ENCODE measurements at places on chromosomes 16 and 17.

- DNase-seq, result no peak
These were observed 264.6 kb downstream of the HS3ST3A1 start for GRCh38 chr17:13337151-13337550.

GRCh38 chr16:79092846-79093245 lies 507.7 kb downstream of the MAF start:
- no peak for DNase-seq

GRCh38 chr16:80166082-80166481 lies 374.7 kb upstream of the DYNLRB2 start:
- no peak for DNase-seq

DNA sequence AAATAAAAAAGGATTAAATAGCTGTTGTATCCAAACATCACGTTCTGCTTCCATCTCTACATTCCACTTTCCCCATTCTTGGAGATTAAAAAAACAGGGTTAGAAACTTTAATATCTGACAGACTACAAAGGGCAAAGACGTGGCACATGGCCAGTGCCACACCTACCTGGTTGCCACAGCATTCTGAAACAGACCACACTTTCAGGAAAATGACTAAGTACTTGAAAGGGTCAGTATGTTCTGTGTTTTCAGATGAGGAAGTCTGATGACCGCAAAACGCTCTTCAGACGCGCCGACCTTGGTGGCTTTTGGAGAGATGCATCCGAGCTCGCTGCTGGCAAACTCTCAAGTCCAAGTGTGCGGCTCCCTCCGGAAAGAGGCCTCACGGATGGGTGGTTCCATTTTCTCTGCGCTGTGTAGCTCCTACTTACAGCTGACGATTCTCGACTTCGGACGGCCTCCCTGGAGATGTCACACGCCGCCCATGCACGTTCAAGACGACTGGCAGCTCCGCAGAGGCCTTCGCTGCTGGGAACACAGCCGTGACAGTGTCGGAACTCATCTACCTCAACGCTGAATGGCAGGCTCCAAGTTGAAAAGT lies 15.5 kb downstream of the MAP1LC3B start:
- DNase-seq, result no peak

GRCh38 chr16:24685539-24686432 lies 43.7 kb upstream of the TNRC6A start:
- no peak for DNase-seq

DNA sequence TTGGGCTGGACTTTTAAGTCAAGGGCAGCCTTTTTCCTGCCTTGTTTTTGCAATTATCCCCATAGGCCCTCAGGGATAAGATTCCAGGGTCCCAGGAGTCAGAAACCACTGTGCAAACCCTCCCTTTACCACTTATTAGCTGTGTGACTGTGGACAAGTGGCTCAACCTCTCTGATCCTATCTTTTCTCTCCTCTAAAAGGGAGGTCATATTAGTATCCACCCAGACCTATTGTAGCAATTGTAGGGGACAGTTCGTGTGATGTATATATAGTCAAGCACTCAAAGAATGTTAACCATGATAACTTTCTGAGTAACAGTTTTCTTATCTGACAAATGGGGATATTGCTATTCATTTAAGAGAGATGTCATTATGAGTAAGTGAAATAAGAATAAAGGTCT lies 68.2 kb downstream of the IRX5 start:
- no peak for DNase-seq

GRCh38 chr17:35668802-35669201 lies 62.6 kb upstream of the RASL10B start:
- DNase-seq, result no peak

- no peak for DNase-seq
These were observed 27.6 kb upstream of the PHAF1 start for GRCh38 chr16:67082100-67082499.

DNA sequence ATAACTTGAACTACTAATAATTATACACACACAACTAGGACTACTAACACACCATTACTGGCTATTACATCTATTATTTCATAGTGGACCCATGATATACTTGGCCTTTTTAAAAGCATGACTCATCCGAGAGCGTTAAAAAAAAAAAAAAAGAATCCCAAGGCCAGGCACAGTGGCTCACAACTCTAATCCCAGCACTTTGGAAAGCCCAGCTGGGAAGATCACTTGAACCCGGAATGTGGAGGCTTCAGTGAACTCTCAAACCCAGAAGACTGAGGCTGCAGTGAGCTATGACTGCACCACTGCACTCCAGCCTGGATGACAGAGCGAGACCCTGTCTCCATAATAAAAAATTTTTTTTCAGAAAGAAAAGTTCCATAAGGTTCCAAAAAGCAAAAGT lies 3.1 kb downstream of the GLG1 start:
- no peak for DNase-seq

- DNase-seq, result no peak
These were observed 55.0 kb upstream of the METRNL start for GRCh38 chr17:83024218-83024971.

GRCh38 chr16:24946155-24946554 lies 69.0 kb downstream of the ARHGAP17 start:
- DNase-seq, result no peak

- DNase-seq, result no peak
These were observed 37.5 kb downstream of the SOCS3 start for GRCh38 chr17:78322327-78322857.

DNA sequence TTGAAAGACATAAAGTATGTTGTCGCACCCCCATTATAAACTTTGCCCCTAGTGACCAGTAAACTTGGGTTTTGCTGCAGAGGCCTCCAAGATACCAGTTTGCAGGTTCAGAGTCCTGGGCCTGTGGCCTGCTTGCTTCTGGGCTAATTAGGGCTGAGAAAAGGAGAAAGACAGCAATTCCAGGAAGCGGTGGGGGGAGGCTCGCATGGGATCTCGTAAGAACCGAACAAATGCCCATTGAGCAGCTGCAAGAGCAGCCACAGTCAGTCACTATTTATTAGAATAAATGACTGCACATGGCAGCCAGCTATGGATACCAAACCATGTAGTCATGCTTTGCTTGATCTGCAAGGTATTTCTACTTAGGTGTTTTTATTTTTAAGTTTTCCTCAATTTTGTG lies 4.9 kb downstream of the SHISA9 start:
- no peak for DNase-seq

GRCh38 chr16:339680-340079 lies 12.8 kb downstream of the AXIN1 start:
- no peak for DNase-seq

DNA sequence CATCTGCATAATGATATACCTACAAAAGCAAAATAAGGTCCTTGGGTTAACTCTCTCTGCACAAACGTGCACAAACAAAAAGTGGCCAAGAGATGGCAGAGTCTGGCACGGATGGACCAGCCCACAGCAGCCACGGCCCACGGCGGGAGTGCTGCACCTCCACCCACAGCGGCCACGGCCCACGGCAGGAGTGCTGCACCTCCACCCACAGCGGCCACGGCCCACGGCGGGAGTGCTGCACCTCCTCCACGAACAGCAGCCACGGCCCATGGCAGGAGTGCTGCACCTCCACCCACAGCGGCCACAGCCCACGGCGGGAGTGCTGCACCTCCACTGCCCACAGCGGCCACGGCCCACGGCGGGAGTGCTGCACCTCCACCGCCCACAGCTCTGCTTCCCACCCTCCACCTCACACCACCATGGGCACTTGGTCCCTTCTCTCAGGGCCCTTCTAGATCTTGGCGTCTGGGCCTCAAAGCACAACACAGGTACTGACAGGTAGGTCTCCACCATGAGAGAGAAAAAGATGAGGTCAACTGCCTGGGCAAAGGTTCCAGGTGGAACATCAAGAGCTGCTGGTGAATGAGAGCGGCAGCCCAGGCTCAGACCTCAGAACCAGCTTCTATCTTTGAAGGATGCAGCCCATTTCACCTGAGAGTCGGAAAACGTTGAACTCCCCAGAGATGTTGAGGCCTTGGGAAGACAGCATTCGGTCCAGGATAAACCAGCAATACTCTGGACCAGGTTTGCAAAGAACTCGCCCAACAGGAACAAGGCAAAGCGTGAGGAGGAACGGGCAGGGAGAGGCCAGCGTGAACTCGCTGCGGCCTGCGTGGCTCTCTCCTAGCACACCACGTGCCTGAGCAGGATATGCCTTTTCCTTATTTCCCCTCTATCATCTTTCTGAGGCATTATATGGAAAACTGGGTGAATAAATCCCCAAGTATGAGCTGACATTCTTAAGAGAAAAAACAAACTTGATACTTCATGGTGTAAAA lies 124.5 kb downstream of the ZNF778 start:
- no peak for DNase-seq

DNA sequence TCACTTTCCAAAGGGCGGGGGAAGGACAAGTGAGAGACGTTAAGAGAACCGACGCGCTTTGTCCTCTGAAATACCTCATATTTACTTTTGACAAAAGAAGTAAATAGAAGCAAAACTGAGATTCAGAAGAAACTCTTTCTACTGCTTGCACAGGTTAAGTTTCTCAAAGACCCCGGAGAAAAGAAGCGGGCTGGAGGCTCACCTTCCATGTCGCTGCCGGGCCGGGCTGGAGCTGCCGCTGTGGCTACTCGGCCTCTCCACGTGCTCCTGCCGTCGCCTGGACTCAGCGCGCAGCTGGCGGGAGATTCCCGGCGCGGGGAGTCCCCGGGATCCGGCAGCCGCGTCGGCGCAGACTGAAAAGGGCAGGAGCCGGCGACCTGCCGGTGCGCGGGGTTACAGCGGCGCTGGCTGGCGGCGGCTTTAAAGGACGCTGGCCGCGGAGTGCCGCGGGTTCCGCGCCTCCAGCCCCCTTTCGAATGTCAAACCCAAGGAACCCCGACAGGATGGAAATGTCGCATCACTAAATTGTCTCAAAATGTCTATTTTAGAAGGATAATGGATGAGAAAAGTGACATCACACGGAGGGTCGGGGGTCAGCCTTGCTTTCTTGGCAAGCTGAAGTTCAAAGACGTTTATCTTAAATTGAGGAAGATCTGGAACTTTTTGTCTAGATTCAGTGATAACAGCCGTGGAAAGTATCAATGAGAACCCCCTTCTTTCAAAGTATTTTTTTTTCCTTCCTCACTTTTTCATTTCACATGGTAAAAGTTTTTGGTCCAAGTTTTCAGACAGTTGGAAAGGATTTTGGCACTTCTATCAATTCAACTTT lies at the start of gene IKZF3:
Gene IKZF3, minus strand, starts transcription at position 395 of the 829 bp plus-strand sequence. Its CDS starts 186 bp downstream, at position 209.
- peak; percentile 51 for DNase-seq

DNA sequence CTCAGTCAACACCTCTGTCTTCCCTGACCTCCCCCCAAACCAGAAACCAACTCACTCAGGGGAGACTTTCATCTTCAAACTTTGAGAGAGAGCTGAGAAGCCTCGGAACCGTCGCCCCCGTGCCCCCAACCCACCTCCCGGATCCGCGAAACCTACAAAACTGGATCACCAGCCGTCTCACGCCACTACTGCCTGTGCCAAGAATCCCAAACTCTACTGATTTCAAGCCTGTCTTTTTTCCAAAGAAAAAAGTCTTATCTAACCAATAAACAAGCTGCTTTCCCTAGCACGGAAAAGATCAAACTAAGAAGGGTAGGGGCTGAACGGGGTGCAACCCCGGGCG lies 2.0 kb downstream of the AXIN2 start:
- no peak for DNase-seq

DNA sequence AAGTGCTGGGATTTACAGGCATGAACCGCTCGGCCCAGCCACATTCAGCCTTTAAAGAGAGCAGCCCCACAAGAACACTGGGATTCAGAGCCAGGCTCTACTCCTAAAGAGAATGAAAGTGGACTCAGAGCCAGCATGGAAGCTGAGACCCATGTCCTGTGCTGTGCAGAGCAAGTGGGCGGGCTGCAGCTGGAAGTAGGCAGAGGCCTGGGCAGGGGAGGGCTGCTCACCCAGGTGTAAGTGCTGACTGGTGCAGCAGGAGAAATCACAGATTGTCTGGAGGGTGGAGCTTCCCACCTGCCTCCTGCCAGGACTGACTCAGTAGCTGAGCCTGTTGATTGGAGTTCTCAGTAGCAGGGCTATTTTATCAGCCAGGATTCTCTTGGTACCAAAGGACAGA lies 178.7 kb downstream of the KATNIP start:
- no peak for DNase-seq

DNA sequence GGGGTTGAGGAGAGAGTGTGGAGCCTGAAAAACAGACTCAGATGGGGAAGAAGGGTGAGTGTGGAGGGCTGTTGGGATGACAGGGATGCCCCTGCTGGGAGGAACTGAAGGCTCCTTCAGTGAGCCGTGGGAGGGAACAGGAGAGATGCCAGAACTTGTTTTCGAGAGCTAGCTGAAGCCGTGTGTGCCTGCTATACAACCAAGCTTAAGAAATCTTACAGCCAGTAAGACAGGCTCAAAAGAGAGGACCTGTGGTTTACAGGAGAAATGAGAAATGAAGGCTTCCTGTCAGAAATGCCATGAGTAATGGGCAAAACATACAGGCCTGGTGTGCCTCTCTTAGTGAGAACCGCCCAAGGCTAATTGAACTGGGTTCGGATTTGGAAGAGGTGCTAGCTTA lies 99.6 kb downstream of the SPACA3 start:
- no peak for DNase-seq

DNA sequence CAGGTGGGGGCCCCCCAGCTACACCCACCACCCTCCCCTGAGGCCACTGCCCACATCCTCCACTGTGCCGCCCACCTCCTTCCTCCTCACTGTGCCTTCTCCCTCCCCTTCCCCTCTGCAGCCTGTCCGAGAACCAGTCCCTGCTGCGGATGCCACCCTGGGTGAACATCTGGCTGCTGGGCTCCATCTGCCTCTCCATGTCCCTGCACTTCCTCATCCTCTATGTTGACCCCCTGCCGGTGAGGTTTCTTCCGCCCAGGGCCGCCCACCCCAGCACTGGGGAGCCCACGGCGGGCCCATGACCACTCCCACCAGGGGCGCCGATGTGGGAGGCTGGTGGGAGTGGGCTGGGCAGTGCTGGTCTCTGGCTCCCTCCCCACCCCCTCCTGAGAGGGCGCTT lies 22.1 kb downstream of the RABEP2 start:
- DNase-seq, result no peak

DNA sequence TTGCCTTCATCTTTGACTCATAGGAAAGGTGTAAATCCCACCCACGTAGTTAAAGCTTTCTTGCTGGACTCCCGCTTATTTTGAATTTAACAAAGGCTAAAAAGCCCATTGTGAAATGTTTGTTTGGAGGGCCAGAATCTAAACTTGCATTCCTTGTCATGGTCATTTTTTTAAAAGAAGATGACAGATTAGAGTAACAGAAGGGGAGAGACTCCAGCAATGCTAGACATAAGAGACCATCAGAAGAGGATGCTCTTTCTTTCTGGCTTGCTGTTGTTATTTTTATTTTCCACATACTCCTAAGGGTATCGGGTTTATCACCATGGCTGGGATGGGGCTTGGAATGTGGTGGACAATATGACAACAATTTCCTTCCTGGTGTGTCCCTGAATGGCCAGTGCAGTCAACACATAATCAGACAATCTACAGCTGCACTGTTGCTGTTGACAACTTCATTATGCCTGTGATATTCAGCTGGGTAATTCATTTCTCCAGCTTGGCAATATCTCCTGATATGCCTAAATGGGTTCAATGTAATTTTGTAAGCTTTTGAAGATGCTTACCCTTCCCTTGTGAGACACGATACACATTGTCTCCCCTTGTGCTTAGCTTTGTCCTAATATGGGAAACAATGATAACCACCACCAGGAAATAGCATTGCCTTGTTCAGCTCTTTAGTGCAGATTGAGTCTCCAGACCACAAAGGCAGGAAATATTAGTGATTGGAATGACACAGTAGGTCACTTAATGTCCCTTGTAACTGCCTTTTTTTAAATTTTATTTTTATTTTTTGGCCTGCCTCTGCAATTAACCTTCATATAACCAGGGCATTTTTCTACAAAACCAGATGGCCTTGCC lies 164.3 kb downstream of the ANKFN1 start:
- no peak for DNase-seq

GRCh38 chr17:72392056-72393010 lies 271.5 kb downstream of the SOX9 start:
- DNase-seq, result no peak

All from NT2/D1 (cell line).